Motor neuron (in vitro differentiated cells): ENCODE measurements at places on chromosomes 1 and 21.

DNA sequence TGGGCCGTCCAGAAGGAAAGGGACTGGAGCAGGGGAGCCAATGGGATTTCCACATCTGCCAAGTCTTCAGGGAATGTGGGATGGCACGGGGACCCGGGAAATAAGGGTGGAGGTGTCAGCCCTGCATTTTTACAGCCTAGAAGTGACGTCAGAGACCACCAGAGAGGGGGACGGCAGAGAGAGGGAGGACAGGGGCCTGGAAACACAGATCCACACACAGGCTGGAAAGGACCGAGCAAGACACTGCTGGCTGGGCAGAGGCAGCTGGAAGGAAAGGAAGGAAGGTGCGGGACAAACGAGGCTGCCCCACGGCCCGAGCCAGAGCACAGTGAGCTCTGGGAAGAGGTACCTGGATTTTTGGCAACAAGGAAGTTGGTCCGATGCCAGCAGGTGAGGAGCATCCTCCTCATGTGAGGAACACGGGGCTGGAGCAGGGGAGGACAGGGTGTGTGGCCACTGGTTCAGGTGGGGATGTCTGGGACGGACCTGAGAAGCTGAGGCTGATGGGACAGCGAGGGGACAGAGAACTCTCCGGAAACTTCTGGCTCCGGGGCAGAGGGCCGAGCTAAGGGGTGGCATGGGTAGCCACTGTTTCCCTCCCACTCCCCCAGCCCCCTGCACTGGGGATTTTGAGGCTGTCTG, 138.3 kb downstream of the PGBD5 start:
- ATAC-seq = no peak

DNA sequence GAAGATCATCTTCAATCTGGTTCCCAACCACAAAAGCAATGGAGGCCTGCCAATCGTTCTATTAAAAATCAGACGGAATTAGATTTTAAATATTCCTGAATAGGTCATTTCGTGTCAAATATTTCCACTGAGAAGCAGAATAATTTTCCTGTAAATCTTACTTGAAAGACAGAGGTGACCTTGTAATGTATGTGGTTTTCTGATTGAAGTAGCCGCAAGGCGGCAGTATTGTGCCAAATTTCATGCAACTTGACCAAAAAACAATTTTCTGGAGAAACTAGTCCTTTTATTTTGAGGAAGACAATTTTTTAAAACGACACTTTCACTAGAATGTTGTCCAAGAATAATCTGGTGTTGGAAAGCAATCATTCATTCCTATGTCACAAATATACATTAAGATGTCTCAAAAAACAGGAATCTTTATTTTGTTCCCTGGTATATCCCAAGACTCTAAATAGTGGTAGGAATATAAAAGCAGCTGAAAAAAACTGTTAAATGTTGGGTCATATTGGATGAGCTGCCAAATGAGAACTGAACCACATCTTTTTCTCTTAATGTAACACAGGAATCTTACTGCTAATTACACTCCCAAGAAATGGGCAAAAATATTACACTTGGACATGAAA, 33.6 kb downstream of the SPAG17 start:
- ATAC-seq = no peak

- ATAC-seq = no peak
Observed at GRCh38 chr1:177591155-177591554, 378.7 kb downstream of the SEC16B start.

DNA sequence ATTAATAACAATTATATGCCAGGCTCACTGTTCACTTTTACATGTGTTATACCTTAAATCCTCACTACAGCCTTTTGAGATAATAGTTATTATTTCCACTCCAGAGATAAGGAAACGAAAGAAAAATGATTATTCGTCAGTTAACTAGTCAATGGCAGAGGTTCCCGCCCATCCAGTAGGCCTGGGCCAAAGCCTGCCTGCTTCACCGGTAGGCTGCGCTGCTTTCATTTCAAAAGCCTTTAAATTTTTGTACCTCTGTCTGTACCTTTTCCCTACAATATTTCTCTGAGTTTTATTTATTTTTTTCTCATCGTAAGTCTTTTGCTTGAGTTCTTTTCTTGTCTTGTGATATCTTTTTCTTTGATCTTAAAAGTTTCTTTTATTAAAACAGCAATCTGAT, 3.6 kb downstream of the GPR52 start:
- ATAC-seq = no peak

DNA sequence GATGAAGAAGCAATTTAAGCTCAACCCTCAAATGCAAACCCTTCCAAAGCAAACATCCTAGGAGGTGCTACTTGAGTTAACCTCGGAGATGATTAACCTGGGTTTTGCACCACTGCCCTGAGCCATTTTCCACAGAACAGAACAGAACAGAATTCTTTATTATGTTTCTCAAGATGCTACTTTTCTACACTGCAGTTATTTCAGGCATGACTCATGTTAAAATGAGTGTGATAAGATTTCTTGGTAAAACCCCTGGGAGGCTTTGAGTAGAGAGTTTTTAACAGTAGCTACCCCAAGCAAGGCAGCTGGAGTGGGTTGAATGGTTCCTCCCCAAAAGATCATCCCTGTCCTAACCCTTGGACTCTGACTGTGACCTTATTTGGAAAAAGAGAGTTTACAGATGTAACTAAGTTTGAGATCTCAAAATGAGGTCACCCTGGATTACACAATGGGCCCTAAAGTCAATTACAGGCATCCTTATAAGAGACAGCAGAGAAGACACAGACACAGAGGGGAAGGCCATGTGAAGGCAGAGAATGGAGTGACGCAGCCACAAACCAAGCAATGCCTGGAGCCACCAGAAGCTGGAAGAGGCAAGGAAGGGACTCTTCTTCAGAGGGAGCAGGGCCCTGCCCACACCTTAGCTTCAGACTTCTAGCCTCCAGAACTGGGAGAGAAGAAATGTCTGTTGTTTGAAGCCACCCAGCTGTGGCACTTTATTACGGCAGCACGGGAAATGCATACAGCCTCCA, 153.4 kb downstream of the ETS2 start:
- no peak for ATAC-seq

DNA sequence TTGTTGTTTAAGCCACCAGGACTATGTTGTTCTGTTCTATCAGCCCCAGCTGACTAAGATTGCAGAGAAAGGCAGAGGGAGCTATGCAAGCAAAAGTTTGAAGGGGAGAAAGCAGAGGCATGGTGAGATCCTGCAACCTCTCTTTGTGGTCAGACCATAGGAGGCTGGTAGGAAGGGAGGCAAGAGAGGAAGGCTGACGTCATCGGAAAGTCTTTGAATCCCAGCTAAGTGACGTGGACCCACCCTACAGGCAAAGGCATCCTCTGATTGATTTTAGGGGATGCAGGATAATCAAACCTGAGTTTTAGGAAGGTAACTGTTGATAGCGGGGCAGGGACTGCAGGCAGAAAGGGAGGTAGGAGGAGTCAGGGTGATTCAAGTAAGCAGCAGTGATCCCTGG, 23.3 kb upstream of the TNNI1 start:
- ATAC-seq = no peak

- ATAC-seq = peak; percentile 42
Observed at GRCh38 chr1:200979574-200980451, 43.7 kb downstream of the KIF21B start.

GRCh38 chr1:217026531-217026930, 303.3 kb upstream of the ESRRG start:
- ATAC-seq = no peak

DNA sequence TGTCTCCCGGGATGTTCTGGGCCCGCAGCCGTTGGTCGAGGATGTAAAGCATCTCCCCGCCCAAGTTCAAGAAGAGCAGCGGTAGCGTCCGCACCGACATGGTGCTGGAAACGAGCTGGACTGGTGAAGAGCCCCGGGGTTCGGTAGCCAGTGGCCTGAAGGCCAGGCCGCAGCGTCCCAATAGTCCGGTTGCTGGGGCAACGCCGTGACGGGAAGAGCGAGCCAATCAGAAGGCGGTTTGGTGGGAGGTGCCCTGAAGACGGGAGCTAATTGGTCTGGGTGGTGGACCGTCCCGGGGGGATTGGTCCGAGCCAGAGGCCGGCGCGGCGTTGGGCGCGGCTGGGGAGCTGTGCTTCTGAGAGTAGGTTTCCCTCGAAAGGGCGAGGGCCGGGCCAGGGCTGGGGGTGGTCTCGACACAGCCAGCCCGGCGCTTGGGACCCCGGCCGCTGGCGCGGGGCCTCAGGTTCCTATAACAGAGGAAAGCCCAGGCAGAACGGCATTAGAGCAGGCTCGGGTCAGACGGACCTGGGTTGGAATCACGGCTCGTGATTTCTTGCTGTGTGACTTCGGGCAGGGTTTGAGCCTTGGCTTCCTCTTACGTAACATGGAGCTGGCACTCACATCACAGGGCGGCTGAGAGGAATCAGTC, at the start of gene OSCP1:
Gene OSCP1 (minus strand): TSS at position 182 of the 649 bp plus-strand sequence. CDS start 82 bp downstream, at position 100.
- peak; percentile 96 for ATAC-seq

DNA sequence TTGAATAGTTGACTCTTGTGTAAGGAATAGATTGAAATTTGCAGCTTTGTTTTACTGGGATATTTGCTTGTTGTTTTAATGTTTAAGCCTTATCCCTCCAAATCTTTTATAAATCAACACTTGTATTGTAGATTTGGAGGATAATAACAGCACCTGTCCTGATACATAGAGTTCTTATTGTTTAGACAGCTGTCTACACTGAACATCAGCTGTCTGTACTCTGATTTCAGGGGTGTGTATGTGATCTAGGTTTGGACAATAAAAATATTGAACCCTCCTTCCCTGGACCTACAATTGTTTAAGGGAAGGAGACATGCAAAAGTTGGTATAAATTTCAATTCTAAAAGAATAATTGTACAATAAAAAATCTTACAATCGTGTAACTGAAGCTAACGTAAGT, 48.3 kb upstream of the DPH5 start:
- ATAC-seq = no peak

DNA sequence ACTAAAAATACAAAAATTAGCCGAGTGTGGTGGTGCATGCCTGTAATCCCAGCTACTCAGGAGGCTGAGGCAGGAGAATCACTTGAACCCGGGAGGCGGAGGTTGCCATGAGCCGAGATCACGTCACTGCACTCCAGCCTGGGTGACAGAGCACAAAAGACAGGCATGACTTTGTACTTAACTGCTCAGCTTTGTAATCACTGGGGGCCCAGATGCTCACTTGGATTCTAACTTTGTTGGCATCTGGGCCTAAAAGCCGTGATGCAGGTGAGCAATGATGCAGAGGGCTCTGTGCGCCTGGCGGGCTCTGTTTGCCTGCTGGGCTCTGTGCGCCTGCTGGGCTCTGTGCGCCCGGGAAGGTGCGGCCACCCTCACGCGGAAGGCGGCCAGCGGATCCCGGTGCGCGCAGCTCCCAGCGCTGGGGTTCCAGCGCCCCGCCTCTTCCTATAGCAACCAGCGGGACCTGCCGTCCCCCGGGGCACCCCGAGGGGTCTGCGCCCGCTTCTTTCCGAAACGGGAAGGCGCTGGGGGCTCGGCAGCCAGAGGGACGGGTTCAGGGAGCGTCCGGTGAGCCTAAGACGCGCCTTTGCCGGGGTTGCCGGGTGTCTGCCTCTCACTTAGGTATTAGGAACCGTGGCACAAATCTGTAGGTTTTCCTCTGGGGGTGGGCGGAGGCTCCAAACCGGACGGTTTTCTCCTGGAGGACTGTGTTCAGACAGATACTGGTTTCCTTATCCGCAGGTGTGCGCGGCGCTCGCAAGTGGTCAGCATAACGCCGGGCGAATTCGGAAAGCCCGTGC, 31.7 kb downstream of the PRMT2 start:
- ATAC-seq = peak; percentile 35

GRCh38 chr1:180243517-180244221, 13.6 kb downstream of the LHX4 start:
- no peak for ATAC-seq

- ATAC-seq = no peak
Observed at GRCh38 chr1:218642033-218642948, 297.2 kb downstream of the TGFB2 start.

DNA sequence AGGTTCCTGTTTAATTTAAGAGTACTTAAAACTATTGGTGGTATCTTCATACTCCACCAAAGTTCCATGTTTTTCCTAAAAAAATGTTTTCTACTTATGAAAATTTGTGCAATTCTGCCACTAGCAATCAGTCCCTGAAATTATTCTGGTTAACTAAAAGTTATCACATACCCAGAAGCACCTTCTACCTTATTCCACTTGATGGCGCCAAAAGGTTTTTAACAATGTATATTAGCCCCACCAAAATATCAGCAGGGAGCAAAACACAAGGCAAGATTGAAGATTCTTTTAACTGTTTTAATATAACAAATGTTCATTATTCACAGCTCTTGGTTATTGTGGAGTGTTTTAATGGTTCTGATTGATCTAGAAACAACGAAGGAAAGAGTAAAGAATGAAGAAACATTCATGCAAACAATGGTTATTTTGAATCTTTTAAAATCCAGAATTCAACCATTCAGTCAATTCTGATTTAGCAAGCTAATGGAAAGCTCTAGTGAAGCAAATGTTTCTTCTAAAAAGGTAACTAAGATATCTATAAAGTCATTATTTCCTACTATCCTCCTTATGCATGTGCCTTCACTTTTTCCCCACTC, 67.2 kb downstream of the TTLL7 start:
- ATAC-seq = peak; percentile 68
